ENCODE measurements at places on chromosomes 3 and 15. TPM values are rescaled to one million over a fixed set of nuclear protein-coding genes. Genes with fewer than 3 reads are reported as not detected.

ASB14 gene
- total RNA-seq, result 0.05 TPM

SMARCC1 gene
- 44.7 TPM for total RNA-seq

GOLGA8G gene
- under 0.01 TPM for total RNA-seq

FGF7 gene
- total RNA-seq, result 342 TPM

SCAANT1 gene
- total RNA-seq, result not detected

KLHL40 gene
- total RNA-seq, result not detected

NR2F2 gene
- 27.3 TPM for total RNA-seq

KLHL6 gene
- under 0.01 TPM for total RNA-seq

SLC35A5 gene
- total RNA-seq, result 43.3 TPM

All from smooth muscle cell of the umbilical artery (primary cell).